NCI-H2171 treated with DMSO at 0.1 percent for 48 hours (cell line): ENCODE measurements at places on chromosomes 7 and 10.

- peak; percentile 13 for DNase-seq
These were observed 440.6 kb downstream of the PARD3 start for GRCh38 chr10:34374356-34375045.

DNA sequence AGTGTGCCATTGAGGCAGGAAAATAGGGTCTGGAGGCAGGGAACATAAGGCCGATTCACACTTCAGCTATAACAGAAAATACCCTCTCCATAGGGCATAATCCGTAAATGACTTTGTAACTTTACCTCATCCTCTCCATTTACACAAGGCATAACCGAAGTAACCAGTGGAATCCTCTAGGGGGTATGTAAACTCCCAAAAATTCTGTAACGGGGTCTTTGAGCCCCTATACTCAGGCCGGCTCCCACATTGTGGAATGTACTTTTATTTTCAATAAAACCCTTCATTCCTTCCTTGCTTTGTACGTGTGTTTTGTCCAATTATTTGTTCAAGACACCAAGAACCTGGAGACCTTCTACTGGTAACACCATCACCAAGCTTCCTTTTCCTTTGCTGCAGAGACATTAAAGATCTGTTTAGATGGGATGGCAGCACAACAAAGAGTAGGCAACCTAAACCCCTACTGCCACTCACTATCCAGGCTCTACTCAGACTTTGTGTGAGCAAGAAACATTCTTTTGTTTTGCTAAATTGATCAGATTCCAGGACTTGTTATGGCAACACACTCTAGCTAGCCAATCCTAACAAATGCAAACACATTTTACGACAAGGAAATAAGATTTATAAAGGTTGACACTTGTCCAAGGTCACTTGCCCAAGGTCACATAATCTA lies 99.3 kb downstream of the DGKI start:
- DNase-seq = no peak

DNA sequence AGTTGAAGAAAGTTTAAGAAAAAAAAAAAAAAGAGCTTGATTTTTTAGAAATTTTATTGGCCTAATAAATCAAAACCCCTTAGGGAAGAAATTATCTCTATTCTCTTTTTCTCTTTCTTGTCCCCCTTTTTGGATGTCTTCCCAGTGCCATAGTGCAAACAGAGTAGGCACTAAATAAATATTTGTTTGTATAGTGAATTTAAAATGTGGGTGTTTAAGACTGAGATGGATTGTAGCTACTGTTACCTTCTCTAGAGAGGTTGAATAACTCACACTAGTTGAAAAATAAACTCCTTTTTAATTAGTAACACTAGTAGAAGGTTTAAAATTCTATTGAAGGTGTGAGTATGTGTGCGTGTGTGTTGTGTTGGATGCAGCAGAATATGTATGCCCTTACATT lies 783.8 kb downstream of the NXPH1 start:
- DNase-seq = no peak

DNA sequence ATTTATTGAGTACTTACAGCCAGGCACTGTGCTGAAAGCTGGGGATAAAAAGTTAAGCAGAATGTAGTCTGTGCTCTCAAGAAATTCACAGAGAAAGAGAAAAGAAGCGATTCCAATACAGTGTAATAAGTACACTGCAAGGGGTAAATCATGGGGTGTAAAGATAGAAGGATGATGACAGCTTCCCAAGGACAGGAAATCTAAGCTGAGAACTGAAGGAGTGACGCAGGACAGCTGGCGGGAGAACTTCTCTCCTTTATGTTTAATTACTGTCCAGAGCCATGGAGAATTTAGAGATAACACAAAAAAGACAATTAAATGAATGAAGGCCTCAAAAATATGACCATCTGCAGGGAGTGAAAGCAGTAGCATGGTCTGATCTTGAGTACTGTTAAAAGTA lies 34.8 kb downstream of the C7orf33 start:
- peak; percentile 33 for DNase-seq

GRCh38 chr10:69004821-69005220 lies 16.2 kb downstream of the KIFBP start:
- DNase-seq = peak; percentile 0

GRCh38 chr7:23184709-23185359 lies 3.0 kb downstream of the NUP42 start:
- DNase-seq = peak; percentile 30
